ENCODE measurements at places on chromosomes 11 and 22.

DNA sequence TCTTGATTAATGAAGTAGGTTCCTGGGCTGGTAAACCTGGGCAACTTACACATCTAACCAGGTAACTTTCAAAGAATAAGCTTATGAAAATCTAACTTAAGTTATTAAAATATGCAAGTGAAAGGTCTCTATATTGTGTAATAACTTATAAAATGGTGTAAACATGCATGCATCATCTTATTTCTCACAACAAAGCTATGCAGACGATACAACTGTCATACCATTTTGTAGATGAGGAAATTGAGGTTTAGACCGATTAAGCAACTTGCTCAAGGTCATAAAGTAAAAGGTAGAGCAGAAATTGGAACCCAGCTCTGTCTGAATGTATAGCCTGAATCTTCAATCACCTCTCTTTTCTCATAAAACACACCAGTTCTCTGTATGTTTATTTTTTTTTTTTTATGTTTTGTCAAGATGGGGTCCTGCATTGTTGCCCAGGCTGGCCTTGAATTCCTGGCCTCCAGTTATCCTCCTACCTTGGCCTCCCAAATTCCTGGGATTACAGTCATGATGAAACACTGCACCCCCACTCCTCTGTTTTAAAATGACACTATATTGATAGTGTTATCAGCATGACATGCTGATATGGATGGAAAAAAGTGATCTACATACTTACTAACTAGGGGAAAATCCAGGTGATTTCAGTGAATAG, 109.6 kb downstream of the SGSM3 start:
- no peak for DNase-seq

DNA sequence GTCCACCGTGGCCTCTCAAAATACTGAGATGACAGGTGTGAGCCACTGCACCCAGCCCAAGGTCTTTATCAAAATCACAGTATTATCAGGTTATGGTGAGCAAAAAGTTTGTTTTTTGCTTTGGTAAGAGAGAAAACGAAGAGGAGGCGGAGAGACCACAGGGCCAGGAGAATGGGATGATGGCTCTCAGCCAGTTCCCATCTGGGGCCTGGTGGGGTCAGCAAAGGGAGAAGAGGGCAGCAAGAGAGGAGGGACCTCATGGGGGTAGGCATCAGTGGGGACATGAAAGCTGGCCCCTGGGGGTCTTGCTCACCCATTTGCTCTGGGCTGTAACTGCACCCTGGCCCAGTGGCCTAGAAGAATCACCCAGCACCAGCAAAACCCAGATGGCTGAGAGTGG, 190.2 kb downstream of the SHANK2 start:
- no peak for DNase-seq

GRCh38 chr11:61195719-61196118, 7.6 kb upstream of the PGA3 start:
- no peak for DNase-seq

DNA sequence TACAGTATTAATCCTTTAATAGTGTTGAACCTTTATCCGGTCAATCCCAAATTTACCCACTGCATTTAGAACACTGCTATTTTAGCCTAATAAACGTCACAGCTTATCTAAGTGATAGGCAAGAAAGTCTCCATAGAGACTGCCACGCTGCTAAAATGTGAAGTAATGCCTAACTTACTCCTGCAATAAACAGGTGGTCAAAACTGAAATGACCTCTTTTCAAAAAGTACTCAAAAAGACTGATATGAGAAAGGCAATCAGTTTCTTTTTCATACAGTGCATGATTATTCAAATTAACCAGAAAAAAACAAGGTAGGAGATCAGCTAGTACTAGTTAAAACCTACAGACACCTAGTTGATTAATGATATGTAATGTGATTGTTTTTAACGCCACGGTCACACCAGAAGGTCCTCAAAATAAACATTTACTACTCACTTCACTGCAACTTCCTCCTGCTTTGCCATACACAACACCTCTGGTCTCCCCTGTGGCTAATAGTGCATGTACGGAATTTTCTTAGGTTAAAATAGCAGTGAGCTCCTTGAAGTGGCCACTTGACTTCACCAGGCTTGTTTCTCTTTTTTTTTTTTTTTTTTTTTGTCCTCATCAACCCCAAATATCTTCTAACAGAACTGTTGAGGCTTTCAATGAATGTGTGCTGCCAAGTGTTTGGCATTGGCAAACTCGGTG, 8.8 kb downstream of the ATP5MG start:
- DNase-seq = no peak

- DNase-seq = no peak
Observed at GRCh38 chr11:36878737-36879136, 280.7 kb upstream of the RAG2 start.

GRCh38 chr22:37270928-37271650, 11.2 kb upstream of the CYTH4 start:
- DNase-seq = no peak

GRCh38 chr22:17964156-17964555, 60.2 kb downstream of the MICAL3 start:
- no peak for DNase-seq

DNA sequence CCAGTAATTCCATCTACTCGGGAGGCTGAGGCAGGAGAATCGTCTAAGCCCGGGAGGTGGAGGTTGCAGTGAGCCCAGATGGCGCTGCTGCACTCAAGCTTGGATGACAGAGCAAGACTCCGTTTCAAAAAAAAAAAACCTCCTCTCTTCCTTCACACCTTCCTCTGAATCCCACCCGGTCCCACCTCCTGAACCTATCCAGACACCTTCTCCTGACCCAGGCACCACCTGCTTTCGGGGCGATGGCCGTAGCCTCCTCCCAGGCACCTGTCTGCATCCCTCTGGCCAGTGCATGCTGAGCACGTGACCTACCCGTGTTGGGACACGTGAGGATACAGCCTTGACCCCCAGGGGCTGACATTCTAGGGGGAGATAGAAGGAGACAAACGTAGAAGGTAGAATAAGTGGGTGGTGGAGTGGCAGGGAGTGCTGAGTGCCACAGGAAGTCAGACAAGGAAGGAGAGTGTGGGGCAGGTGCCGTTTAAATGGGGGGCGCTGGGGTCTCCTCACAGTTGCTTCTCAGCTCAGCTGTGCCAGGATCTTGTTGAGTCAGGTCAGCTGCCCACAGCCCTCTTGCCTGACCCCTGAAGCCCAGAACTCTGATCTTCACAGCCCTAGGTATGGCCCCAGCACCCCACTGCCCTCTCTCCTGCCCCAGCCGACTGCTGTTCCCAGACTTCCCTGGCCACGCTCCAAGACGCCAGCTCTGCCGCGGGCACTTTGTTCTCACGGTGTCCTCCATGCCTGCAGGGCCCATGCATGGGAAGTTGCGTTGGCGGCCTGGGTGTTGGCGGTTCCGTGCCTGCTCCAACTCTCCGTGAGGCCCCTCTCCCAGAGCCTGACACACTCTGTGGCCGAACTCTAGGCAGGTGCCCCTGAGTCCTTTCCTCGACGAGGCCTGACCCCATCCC, 1.2 kb upstream of the MIOX start:
- no peak for DNase-seq

GRCh38 chr22:47846206-47846605, 1083.8 kb downstream of the TBC1D22A start:
- no peak for DNase-seq

DNA sequence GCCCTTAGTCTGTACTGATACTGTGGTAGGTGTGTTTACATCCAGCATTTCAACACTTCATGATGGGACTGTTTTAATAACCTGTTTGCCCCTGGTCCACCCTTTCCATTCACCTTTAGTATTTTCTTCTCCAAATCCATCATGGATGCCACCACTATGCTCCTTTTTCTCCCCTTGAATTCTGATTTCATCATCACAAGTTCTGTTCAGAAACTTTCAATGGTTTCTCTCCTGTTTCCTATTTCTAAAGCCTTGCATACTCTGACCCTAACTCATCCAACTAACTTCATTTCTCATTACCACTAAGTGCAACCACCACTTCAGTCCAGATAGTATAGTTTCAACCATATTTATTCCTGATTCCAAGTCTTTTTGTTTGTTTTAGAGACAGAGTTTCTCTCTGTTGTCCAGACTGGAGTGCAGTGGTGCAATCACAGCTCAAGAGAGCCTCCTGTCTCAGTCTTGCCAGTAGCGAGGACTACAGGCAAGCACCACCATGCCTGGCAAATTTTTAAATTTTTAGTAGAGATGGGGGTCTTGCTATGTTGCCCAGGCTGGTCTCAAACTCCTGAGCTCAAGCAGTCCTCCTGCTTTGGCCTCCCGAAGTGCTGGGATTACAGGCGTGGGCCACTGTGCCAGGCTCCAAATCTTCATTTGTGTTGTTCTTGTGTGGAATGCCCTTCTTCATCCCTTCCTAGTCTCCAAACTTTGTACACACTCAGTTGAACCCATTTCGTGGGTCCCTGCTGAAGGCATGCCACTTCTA, 1.2 kb upstream of the LIN7C start:
- no peak for DNase-seq

DNA sequence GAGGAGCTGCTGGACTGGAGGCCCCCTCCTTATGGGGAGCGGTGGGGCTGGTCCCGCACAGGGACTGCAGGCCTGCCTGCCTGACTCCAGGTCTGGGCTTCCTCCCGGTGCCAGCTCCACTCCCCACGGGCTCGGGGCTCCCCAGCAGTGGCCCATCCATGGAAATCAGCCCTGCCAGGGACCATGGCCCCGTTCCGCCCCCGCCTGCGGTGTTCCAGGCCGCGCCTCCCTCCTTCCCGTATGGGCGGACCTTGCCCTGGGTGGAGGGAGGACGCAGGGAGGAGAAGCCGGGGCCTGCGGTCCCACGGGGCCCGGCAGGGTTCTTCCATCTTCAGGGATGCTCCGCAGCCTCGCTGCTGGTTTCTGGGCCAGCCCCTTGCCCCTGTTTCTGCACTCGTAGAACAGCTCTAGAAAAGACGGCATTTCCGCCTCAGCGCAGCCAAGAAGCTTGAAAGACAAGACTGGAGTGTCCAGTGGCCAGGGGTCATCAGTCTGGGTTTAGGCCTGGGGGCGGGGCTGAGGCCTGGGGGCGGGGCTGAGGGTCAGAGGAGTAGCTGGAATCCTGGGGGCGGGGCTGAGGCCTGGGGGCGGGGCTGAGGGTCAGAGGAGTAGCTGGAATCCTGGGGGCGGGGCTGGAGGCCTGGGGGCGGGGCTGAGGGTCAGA, 1330.6 kb downstream of the BRD1 start:
- no peak for DNase-seq

GRCh38 chr11:130068546-130068985, 1.1 kb upstream of the APLP2 start:
- DNase-seq = peak; percentile 51

GRCh38 chr11:19379465-19379864, 138.7 kb upstream of the E2F8 start:
- DNase-seq = no peak

- DNase-seq = no peak
Observed at GRCh38 chr11:32121012-32121411, 30.1 kb downstream of the RCN1 start.

DNA sequence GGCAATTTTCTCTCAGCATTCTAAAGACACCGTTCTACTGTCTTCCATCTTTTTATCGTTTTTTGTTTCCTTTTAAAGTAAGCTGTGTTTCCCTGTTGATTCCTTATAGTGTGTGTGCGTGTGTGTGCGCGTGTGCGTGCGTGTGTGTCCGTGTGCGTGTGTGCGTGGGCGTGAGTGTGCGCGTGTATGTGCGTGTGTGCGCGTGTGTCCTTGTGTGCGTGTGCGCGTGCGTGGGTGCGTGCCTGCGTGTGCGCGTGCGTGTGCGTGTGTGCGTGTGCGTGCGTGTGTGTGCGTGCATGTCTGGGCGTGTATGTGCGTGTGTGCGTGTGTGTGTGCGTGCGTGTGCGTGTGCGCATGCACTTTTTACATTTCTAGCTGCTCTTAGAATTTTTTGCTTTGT, 1033.7 kb downstream of the BRD1 start:
- no peak for DNase-seq

DNA sequence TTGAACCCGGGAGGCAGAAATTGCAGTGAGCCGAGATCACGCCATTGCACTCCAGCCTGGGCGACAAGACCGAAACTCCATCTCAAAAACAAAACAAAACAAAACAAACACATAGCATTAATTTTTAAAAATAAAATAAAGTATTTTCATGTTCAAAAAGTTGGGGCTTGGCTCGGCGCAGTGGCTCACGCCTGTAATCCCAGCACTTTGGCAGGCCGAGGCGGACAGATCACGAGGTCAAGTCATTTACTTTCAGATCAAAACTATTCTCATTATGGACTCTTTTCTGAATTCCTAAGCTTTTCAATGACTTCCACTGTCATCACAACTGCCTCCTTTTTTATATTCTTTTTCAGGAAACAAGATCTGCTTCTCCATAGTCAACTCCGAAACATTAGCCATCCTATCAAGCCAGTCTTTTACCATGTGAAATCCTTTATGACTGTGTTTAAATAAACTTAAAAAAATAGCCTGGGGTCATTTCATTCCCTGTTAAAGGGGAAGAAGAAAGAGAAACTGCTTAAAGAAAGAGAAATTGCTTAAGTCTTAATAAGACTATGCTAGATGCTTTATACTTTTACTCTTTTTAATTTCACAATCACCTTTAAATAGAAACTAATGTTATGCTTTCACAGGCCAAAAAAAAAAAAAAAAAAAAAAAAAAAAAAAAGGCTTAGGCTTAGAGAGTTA, 13.1 kb upstream of the CHRNA10 start:
- DNase-seq = no peak

DNA sequence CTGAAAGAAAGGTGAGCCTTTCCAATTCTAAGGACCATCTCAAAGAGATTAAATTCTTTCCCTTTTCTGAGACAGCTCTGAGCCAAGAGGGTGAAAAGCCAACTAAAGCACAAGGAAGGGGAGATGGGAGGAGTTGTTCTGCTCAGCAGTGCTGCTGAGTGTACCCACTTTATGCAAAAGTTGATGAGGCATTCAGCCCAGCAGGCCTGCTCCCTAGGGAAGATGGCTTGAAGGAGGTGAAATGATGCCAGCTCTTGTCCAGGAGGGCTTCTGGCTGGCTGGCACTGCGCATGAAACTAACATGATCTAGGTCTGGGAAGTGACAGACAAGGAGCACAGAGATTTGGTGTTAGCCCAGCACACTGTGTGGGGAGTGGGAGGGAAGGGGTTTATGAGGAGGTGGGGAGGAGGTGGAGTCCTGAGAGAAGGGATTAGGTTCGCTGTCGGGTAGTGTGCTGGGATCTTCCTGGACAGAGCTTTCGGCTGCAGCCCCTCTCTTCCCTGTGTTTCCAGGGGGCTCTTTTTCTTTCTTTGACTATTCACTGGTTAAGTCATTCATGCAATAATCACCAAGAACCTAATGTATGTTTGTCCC, 225.5 kb upstream of the NARS2 start:
- DNase-seq = no peak

GRCh38 chr11:33089776-33090175, 50.4 kb downstream of the TCP11L1 start:
- DNase-seq = no peak

DNA sequence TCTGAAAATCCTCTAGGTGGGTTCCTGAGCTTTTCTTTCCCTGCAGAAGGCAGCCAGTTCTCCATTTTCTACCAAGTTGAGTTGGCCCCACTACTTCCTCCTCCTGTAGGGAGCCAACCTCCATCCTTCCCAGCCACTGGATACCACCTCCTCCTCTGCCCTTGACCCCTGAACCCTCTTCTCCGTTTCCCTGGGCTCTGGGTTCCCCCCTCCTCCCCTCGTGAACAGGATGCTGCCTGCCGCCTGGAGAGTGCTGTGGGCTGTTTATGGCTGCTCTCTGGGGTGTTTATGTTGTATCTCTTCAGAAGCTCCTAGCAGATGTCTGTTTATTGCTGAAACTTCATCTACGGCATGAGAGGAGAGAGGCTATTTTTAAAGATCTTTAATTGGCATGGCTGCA, 8.6 kb downstream of the MICAL2 start:
- no peak for DNase-seq

- no peak for DNase-seq
Observed at GRCh38 chr11:14105446-14105845, 142.9 kb downstream of the SPON1 start.

All from CD4-positive, alpha-beta T cell treated with Interleukin-2 at 100 ng/mL for 4 hours (primary cell).